ENCODE measurements at places on chromosomes 3 and 15.

DNA sequence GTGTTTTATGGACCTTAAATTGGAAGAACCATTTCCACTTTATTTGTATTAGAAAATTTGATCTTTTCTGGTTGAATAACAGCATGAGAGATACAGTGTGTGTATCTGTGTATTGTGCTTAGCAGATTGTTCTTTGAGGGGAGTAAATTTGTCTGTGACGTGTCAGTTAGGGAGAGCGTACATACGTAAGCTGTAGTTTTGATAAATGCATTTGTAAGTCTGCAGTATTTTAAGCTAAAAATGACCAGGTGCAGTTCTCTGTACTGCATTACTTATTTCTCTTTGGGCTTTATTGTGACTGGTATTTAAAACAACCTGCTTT lies 264.8 kb downstream of the ROBO2 start:
- DNase-seq = no peak

DNA sequence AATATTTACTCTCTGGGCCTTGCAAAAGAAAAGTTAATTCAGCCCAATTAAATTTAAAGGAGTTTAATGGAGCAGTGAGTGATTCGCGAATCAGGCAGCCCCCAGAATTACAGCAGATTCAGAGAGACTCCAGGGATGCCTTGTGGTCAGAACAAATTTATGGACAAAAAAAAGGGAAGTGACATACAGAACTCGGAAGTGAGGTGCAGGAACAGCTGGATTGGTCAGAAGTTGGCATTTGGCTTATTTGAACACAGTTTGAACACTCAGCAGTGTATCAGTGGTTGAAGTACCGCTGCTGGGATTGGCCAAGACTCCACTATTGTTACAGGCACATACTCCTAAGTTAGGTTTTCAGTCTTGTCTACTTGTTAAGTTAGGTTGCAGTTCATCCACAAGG lies 145.0 kb upstream of the GAP43 start:
- DNase-seq = no peak

DNA sequence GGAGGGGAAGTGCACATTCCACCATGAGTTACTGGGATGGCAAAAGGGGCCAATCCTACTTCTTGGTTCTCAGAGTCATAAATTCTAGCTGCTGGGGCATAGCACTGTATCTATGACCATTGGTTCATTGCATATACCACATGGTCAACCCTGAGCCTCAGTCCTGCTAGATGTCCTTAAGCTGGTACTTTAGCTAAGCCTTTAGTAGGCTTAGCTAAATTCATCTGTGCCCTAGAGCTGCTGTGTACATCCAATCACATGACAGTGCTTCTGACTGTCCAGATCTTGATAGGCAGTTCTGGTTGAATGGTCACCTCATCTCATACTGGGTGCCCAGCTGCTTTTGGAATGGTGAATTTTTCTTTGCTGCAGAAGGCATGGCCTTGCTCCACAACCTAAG lies 8.2 kb downstream of the NDUFB4 start:
- no peak for DNase-seq

DNA sequence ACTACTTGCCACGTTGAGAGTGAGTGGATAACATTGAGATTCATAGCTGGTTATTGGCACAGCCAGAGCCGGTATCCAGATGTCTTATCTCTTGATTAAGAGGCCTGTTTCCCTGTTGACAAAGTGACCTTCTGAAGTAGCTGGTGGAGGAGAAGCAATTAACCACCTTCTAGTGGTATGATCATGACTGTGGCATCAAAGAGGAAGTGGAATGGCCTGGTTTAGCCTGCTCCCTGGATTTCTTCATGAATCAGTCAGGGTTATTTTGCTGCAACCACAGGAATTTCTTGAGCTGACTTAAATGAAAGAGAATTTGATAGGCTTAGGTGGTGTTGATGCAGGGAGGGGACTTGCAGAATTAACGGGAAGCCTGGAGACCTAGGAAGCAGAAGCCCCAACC lies 398.3 kb downstream of the MFSD1 start:
- DNase-seq = no peak

- no peak for DNase-seq
Measured at GRCh38 chr3:126988451-126989021, 5.6 kb downstream of the PLXNA1 start.

DNA sequence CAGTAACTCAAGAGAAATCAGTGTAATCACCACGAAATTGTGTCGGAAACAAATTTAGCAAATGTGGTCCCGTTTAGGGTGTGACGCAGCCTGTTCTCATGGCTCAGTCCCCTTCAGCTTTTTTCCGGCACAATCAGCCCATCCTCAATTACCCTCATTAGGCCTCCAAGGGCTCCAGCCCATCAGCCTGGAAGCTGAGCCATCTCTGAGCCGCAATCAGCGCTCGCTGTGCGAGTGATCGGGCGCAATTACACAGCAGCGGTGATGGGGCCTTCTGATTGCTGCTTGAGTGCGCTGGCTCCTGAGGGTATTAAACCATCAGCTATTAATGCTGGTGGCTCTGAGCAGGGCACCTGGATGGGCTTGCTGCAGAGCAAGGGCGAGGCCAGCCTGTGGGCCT lies 55.6 kb downstream of the PLXNA1 start:
- DNase-seq = no peak

- no peak for DNase-seq
Measured at GRCh38 chr15:98257290-98257689, 296.8 kb downstream of the ARRDC4 start.

GRCh38 chr3:112610121-112610520 lies 30.8 kb downstream of the CCDC80 start:
- DNase-seq = no peak

- no peak for DNase-seq
Measured at GRCh38 chr3:31050296-31050695, 155.8 kb upstream of the GADL1 start.

DNA sequence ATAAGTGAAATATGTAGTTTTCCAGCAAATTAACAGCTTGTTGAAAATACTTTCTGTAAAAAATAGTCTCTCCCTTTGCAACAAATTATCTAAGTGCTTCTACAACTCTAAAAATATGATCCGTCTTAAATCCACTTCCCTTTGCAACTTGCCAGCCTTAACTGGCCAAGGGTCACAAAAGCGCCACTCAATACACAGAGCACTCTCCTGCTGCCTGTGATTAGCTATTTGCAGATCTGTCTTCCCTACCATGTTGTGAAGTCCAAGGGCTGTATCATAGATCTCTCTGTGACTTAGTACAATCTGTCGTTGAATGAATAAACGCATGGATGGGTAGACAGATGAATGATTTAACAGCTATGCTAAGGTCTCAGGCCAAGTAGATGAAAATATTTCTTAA lies 76.2 kb downstream of the ITGB5 start:
- no peak for DNase-seq

DNA sequence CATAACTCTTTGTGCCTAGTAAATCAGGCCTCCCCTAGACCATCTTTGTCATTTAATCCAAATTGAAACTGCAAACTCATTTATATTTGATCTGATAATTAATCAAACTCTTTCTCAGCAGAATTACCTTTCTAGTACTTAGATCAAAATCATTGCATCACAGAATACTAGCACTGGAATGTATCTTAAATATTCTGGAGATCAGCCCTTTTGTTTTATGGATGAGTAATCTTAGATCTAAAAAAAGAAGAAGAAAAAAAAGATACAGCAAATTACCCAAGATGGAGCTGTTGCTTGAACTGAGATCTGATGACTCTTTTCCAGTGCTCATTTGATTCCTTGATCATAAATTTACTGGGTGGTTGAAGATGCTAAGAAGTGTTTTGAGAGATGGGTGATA lies 47.9 kb downstream of the NAALADL2 start:
- no peak for DNase-seq

GRCh38 chr15:83106994-83107840 lies at the start of gene TM6SF1:
Gene TM6SF1 (plus strand): TSS chr15:83107645. CDS start chr15:83107681, 36 bp downstream.
- peak; percentile 36 for DNase-seq

GRCh38 chr3:27228805-27229204 lies 140.4 kb downstream of the NEK10 start:
- DNase-seq = no peak

DNA sequence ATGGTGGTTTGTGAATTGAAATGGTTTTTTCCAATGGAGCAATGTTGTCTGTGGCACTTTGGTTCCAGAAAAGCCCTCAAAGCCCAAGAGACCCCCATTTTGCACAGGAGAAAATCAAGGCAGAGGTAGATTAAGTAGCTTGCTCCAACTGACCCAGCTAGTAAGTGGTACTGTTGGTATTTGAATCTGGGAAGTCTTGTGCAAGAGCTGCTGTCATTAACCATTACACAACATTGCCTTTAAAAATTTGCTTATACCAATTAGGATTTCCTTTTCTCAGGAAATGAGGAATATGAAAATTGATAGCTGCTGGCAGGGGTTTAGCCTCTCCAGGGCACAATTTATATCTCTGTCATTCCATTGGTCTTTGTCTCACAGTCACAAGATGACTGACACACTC lies 102.4 kb upstream of the UBE3A start:
- DNase-seq = no peak

- no peak for DNase-seq
Measured at GRCh38 chr15:93274257-93274656, 185.2 kb upstream of the RGMA start.

DNA sequence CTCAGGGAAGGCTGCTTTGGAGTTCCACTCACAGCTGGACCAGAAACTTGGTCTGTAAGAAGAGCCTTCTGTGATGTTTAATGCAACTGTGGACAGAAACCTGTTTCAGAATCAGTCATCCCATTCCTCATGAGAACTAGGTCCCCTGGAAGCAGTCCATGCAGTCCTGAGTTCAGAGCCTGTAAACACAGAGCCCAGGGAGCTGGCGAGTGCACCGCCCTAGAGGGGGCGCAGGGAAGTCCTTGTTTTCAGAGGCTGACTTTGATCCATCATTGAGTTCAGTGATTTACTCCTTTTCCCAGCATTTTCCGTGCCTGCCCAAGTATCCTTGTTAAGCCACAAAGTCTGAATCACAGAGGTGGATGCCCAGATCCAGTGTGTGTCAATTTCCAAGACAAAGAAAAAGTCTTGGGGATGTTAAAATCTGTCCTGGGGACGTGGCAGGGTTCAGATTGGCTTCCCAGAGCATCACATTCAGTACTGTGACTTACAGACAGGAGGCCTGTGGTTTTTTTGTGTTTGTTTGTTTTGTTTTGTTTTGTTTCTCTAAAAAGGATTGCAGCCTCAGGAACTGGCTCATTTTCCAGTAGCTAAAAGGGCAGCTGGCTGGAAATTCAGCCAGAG lies 9.8 kb upstream of the TXNRD3 start:
- DNase-seq = no peak

DNA sequence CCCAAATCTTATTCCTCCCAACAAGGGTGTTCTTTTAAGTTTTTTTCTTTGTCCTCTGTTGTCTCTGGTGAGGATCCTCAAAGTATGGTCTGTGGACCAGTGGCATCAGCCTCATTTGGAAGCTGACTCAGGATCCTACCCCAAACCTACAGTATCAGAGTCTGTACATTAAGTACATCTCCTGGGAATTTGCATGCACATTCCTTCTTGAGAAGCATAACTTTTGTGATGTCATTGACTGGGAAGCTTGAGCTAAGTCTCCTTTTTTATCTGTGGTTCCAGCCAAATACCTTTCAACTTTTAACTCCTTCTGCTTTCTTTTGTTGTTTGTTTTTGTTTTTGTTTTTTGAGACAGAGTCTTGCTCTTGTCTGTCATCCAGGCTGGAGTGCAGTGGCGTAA lies 40.5 kb downstream of the ARMC8 start:
- no peak for DNase-seq

GRCh38 chr3:99240700-99241099 lies 339.2 kb upstream of the DCBLD2 start:
- DNase-seq = no peak

DNA sequence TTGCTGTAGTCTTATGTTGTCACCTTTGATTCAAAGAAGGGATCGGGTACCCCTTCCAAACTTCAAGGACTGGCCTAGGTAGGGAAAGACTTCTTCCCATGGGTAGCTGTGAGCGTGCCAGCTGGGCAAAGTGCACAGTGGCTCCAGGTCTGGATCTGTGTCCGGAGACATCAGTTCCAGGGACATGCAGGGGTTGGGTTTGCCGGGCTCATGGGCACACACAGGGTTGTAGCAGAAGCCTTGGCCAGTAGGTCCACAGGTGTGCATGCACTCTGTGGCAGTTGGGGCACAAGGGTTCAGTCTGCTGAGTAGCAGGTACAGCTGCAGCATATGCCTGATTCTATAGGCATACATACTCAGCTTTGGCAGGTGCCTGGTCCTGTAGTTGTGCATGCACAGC lies 111.2 kb downstream of the EFHB start:
- no peak for DNase-seq

GRCh38 chr3:9204253-9204992 lies 45.0 kb downstream of the SRGAP3 start:
- no peak for DNase-seq

DNA sequence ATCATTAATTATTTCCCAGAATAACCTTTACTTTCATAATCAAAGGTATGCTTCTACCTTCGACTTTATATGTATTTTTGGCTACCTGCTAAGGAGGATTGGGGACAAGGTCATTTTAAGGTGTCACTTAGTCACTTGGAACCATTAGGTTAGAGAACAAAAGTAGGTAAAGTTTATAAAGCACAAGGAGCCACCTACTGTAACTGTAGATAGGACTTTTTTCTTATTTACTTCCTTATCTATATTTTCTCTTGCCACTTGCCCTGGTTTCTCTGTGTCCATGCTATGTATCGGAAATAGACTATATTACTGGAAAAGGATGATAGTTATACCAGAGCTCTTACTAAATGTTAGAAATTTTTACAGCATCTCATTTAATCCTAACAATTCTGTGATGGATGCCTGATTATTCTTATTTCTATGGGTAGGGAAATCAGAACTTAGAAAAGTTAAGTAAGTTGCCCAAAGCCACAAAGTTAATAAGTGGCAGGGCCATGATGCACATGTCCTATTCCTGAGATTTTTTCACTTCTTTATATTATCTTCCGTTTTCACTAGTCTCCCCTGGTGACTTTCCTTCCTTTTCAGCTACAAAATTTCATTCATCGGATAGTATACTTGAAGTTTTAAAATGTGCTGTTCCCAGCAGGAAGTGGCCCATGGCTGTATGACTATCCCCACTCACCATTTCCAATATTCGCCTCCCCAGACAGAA lies 132.5 kb downstream of the CMSS1 start:
- DNase-seq = no peak

DNA sequence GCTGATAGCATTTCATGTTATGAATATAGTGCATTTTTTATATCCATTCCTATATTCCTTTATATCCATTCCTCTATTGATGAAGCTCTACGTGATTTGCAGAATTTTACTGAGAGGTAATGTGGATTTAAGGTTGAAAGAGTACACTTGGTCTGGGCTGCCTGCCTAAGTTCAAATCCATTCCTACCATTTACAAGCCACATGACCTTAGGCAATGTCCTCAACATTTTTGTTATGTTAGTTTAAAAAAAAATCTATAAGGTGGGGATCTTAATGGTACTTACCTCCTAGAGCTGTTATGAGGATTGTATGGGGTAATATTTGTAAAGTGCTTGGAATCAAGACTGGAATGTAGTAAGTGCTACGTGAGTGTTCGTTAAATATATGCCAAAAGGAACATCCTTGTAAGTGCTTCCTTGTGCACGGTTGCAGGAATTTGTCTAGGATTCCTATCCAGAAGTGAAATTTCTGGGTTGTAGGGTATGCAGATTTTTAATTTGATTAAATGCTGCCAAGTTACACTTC lies 11.2 kb upstream of the VEPH1 start:
- DNase-seq = no peak
